NCI-H187 treated with DMSO at 0.1 percent for 48 hours (cell line): ENCODE measurements at places on chromosomes 2 and 18.

GRCh38 chr2:240141736-240142135 is 1.3 kb upstream of the OTOS start:
- no peak for DNase-seq

DNA sequence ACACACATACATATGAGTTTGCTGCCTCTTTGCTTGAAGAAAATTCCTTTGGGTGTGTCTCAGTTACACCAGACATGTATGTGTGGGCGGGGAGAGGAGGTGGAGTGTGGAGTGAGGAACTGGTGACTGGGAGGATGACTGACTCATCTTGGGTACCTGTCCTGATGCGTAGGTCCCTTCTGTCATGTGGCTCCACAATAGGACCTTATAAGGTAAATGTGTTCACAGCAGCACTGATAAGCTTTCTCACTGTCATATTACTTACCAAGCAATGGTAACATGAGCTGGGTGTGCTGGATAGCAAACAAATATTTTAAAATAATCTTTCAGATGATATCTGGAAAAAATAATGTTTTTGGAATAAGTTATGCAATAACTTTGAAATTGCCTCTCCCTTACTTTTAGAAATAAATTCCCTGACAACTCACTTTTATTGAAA is 45.1 kb downstream of the SLC9A2 start:
- no peak for DNase-seq

DNA sequence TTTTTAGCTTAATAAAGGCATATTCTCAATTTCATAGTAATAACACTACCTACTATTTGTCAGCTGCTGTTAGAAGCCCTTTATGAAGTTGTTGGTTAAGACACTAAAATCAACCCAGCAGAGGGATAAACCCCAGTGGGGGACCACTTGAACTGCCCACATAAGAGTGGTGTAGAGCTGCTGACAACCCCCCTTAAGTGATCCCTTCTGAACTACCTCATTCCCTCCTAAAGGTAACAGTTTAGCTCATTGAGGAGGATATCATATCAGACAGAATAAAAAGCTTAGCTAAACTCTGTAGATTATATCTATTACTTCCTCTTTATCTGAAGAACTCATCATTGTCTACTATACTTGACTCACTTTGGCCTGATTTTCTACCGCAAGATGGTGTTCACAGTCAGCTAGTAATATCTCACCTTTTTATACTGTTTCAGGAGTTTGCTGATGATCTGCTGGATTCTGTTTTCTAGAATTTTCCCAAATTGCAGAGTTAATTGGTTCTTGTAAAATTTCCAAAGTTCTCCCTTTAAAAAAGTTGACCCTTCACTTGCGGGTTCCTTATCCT is 16.2 kb downstream of the GALM start:
- DNase-seq, result no peak

- DNase-seq, result no peak
Measured at GRCh38 chr2:81991282-81991681, 1686.7 kb upstream of the LRRTM1 start.

- no peak for DNase-seq
Measured at GRCh38 chr2:234847364-234847635, 104.5 kb upstream of the SH3BP4 start.

DNA sequence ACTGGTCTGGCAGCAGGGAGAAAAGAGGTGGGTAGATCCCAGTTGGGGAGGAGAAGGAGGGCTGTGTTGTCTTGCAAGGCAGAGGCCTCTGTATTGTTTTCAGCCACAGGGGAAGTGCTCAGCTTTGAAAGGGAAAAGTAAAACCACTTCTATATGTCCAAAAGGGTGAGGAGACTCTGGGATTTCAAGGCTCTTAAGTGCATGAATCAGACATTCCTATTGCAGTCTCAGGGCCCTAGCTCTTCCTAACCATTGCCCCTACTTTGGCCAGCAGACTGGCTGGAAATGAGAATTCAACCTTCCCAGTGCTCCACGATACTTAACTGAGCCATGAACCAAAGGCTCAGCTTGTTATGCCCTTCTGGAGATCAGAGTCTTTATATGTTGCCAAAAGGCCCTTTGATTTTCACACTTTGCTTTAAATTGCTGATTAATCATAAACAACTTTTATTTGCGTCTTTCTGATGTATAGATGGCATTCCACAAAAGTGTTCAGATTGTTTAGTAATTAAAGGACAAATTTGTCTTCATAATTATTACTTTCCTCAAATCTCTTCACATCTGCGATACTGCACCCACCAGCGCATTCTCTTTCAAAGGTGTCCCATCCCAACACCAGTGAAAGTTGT is 313.8 kb upstream of the MMADHC start:
- no peak for DNase-seq

DNA sequence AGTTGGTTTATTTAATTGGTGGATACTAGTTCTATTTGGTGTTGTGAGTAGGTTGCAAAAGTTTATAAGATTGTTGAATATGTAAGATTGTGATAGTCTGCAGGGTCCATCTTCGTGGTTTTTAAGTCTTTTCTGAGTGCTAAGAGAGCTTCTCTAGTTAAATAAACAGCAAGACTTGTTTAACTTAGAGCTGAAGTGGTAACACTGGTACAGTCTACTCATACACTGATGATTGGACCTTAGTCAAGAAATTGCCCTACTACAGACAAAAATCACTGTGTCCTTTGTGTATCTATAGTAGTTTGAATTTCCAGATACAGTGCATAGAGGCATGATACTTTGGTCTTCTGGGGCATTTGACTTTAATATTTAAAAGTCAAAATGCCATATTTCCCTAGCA is 94.6 kb downstream of the PHLPP1 start:
- no peak for DNase-seq

DNA sequence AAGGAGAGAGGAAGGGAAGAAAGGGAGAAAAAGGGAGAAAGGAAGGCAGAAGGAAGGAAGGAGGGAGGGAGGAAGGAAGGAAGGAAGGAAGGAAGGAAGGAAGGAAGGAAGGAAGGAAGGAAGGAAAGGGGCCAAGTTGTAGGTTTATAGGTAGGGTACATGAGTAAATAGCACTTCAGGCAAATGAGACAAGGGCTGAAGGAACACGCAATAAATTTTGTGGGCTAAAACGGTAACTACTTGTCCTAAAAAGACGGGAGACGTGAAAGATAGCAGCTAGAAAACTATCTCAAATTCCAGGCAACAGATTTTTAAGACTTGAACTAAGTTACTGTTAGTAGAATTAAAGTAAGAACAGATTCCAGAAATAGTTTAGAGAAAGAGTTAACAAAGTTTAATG is 129.3 kb upstream of the XIRP2 start:
- DNase-seq, result no peak
